Stimulated activated CD4-positive, alpha-beta T cell treated with anti-CD3 and anti-CD28 coated beads, Interleukin-15, amount 100 ng/mL, for 48 hours (primary cell): ENCODE measurements at places on chromosomes 2 and 18.

- DNase-seq = no peak
Measured at GRCh38 chr2:87403893-87404175, 344.1 kb upstream of the PLGLB2 start.

- DNase-seq = no peak
Measured at GRCh38 chr2:52269696-52270485, 1238.0 kb upstream of the NRXN1 start.

DNA sequence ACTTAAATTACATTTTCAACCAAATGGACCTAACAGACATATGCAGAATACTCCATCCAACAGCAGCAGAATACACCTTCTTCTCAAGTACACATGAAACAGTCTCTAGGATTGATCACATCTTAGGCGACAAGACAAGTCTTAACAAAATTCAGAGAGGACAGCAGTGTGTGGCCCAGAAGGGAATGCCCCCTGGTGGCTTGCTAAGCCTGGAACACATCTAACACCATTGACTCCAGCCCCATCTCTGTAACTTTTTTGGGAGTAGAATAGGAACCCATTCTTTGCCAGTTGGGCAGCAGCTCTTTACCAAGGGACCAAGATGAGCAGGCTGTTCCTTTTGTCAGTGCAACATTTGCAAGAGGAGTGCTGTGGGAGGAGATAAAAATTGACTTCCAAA lies 249.9 kb downstream of the PLCL1 start:
- DNase-seq = peak; percentile 32

DNA sequence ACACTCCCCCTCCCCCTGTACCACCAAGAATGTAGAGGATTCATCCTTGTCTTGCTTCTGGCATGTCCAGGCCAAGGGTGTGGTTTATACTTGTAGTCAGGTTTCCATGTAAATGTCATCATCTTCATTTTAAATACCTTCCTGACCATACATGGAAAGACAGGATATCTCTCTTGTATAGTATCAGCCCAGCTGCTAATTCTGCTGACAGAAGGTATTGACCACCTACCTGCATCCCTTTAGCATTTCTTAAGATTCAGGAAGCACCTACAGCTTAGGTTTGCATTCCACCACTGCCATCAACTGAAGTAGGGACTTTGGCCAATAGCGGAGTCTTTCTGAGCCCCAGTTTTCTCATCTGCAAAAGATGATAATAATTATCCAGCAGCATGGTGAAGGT lies 22.9 kb upstream of the FSHR start:
- DNase-seq = no peak

DNA sequence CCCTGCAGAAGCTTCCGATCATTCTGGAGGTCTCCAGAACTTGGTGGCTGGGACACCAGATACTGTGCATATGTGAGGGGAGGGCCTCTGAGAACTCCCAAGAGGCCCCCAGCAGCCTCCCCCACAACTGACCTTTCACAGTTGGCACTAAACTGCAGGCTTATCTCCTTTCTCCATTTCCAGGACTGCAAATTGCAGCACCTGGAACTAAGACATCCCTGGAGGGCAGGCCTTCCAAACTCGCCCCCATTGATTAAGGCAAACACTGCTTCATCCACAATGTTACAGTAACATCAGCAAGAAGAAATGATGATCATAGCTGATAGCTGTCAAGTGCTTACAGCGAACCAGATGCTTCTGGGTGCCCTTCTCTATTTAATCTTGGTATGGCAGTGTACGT lies 67.9 kb downstream of the TGOLN2 start:
- DNase-seq = no peak

GRCh38 chr2:71534826-71535225 lies 81.5 kb downstream of the DYSF start:
- DNase-seq = no peak

DNA sequence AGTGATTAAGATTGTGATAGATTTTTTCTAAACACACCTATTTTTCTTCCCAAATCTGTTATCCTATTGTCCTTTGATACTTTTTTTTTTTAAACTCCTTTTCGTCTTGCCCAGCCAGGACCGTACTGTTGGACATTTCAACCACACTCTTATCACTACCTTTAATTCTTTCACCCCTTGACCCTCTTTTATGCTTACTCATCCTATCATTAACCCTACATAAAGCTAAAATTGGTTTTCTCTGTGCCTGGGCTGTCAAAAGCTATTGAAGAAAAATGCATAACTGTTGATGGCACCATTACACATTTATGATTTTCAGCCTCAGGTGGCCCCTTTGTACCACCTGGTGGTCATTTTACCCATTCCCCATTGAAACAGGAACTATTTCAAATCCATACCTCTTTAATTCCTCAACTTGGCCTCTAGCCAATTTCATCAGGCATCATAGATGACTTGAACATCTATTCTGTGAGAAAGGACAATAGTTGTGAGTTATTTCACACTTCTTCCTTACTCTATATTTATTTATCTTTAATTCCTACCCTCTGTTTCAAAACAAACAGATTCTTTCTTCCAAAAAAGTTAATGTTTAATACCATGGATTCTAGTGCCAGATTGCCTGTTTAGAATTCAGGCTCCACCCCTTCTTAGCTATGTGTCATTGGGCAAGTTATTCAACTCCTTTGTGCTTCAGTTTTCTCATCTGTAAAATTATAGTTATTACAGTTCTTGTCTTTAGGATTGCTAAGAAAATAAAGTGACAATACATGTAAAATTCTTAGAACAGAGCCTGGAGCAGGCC lies 258.6 kb downstream of the CAMKMT start:
- no peak for DNase-seq

DNA sequence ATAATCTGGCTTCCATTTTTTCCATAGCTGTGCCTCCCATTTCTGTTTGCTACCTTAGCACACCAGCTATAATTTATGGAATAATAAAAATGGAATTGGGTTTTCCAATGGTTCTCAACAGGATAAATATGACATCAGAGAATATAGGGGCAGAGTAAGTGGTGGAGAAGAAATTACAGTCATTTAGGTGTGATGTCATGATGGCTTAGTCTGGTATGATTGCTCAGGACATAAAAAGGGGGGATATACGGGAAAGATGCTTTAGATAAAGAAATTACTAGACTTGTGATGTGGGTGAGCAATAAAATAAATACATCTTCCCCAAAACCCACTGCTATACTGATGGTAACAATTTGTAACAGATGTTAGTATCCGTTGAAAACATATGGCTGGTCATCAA lies 21.6 kb upstream of the KIF5C start:
- no peak for DNase-seq

DNA sequence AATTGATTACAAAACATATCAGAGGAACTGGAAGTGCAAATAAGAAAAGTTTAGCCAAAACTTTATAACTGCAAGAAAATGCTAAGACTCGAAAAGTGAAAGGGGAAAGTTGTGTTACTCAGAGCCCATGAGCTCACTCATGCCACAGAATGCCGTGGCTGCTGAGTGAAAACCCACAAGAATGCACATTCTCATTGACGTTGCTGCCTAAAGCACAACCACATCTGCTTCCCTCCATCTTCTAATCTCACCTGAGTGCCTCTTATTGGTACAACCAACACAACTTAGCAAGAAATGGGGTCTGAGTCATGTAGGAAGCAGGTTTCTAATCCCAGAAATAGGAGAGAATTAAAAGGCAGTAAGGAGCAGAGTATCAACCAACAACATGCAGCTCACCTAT lies 259.7 kb downstream of the LNPK start:
- no peak for DNase-seq

DNA sequence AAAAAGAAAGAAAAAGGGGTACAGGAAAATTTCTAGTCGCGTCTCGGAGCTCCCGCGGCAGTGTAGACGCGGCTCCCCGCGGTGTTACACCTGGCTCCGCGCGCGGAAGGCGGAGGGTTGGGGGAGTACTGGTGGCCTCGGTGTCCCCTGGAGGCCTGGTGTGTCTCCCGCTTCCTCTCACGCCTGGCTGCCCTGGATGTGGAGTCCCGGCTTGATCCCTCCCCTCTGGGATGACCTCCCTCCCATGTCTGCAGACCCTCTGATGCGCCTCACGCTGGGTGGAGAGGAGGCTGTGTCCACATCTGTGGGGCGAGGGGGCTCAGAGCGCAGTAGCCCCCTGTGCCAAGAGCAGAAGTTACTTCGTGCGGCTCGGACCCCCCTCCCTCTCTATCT lies 1.2 kb downstream of the KIF5C start:
- no peak for DNase-seq

DNA sequence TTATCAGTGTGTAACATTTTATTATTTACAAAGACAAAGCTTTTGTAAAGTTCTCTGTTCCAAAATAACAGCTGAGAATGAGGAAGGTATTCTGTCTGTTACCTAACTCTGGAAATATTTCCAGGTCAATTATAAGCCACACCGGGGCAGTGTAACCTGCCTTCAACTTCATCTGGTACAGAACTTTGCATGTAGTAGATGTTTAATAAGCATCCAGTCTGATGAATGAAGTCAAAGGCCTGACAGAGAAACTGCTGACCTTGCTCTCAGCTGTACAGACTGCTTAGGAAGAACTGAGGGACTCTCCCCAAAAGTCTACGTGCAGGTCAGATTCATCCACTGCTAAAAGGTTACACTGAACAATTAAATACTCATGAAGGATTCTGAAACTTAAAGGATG lies 43.3 kb downstream of the WDFY1 start:
- DNase-seq = no peak

DNA sequence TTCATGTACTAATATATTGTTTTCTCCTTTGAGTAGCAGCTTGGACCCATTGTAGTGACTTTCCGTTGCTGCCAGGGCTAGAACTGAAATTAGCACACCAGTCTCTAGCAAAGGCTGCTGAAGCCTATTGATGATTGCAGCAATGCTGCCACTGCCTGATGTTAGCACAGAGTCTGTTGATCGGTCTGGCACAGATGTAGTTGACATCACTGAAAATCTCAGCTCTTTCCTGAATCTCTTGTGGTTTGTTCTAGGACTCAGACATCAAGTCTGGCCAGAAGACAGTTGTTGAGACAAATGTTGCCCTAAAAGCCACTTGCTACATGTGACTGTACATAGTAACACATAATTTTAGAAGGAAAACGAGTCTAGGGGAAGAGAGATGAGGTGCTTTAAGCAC lies 47.2 kb downstream of the VAPA start:
- DNase-seq = no peak

DNA sequence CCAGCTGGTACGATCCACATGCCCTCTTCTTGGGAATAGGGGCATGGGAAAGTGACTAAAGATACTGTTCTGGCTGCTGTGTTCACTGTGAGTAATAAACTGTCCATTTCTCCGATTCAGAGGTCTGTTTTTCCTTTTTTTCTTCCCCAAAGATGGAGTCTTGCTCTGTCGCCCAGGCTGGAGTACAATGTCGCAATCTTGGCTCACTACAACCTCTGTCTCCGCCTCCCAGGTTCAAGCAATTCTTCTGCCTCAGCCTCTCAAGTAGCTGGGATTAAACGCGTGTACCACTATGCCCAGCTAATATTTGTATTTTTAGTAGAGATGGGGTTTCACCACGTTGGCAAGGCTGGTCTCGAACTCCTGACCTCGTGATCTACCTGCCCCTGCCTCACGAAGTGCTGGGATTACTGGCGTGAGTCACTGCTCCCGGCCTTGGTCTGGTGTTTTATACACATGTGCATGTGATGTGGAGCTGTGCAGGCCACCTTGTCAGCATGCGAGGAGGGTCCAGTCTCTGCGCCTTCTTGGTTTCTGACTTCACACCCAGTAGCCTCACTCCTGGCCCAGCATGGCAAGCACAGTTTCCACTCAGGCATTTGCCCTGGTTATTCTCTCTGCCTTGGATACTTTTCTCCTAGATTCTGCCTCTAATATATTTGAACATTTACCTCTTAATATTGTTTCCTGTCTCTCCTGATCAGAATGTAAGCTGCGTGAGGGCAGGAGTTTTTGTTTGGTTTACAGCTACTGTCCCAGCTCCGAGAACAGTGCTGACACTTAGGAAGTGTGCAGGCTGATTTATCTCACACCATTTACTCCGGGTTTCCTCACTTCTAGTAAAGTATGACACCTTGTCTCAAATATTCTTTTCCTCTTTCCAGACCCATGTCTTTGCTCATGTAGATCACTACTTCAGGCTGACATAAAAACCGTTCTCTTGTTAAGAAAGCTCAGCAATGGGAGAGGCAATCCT lies 19.7 kb downstream of the PTPN18 start:
- DNase-seq = no peak

DNA sequence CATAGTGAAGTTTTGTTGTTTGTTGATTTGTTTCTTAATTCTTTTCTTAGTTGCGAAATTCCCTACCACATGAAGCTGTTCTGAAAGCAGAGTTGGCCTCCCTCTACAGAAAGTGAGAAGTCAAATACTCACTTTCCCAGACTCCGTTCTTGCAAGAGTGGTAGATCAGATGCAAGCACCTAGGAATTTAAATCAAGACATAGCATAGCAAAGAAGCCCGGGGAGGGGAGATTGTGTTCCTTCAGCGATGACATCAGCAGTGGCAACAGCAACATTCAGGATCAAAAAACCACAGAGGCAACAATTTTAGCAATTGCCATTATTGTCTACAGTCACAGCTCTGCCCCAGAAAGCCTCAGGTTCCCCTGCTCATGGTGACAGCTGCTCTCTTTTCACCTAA lies 580.0 kb downstream of the RNF144A start:
- no peak for DNase-seq

DNA sequence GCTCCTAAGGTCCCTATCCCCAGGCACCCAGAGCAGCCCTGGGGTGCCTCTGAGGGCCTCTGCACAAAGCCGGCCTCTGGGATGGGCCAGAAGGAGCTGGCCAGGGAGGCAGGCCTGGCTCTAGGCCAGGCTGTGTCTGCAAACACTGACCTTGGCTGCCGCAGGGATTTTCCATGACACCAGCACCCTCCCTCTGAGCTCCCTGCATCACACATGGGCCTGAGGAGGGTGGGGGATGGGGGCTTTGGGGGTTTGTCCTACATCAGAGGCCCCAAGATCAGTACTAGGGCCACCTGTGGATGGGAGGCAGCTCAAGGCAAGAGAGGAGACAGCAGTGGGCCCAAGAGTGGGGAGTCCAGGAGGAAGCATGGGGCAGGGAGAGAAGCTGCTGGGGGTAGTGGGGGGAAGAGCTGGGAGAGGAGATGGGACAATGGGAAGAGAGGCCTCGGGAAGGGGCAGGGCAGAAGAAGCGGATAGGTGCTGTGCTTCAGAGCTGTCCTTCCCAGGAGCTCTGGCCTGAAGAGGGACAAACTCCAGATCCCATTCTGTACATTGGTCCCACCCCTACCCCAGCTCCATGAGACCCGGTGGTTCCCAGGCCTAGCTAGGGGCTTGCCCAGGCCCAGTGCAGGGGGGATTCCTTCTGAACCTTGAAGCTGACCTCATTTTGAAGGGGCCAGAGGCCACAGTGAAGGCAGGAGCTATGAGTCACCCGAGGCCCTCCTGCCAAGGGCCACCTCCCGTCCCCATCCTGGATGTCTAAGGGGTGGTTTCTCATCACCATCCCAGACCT lies 28.0 kb downstream of the KCNK3 start:
- DNase-seq = no peak

DNA sequence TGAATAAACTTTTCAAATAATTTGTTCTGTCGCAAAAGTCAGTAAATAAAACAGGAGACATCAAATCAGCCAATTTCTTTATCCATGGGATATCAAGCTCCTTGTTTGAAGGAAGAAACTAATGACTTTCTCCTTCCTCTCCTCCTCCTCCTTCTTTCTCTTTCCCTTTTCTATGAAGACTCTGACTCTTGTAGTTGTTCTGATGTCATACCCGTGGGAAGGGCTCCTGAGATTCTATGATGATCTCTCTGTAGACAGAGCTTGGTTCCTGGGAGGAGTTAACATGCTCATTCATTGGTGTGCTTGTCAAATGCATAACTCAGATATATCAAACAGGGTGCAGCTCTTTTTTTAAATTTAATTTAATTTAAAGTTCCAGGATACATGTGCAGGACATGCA lies 118.7 kb upstream of the KCTD1 start:
- DNase-seq = no peak
